Stimulated activated CD4-positive, alpha-beta T cell treated with anti-CD3 and anti-CD28 coated beads, TNF-alpha, amount 100 ng/mL, for 48 hours (primary cell): ENCODE measurements at places on chromosomes 1 and 21.
A peak's percentile ranks its signal among the peaks of the same experiment; 100 is the strongest.

DNA sequence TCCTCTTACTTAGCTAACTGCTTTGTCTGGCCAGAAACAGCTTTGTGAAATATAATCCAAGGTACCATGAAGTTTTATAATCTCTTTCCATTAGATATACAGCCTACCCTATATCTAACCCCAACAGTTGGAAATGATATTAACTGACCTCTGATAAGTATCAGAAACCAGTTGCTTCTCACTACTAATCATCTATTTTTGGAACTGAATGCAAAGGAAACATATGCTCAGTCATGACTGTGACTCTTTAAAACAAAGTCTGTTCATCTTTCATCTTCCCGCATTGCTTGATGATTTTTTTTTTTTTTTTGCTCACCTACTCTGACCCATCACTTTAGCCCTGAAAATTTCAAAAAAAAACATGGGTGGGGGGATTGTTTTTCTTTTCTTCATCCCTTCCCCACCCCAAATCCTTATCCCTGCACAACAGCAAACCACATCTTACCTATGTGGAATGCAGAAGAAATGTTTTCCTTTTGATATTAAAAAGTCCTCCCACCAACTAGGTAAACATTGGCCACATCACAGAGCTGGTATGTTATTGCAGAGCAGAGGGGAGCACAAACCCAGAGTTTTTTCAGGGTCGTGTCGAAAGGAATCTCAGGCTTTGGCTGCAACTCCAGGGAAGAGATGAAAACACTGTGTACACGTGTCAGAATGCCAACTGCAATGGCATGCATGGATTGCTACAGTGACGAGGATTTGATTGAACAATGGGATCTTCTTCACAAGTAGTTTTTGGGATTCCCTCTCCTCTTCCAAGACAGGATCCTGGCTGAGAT, 137.3 kb downstream of the SLC30A10 start:
- DNase-seq = no peak

- no peak for DNase-seq
These were observed 107.4 kb upstream of the KIAA1614 start for GRCh38 chr1:180805316-180805715.

DNA sequence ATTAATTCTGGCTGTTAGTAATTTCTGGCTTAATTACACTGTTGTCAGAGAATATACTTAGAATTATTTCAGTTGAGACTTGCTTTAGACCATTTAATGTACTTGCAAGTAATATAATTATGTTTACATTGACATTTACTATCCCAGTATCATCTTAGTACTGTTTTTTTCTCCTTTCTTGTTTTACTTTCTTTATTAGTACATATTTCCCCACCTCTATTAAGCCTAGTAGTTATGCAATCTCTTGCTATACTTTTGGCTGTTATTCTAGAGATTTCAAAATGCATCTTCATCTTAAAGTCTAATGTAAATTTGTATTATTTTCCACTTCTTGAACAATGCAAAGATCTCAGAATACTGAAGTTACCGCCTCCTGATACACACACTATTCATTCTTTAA, 24.4 kb downstream of the BRWD1 start:
- no peak for DNase-seq

DNA sequence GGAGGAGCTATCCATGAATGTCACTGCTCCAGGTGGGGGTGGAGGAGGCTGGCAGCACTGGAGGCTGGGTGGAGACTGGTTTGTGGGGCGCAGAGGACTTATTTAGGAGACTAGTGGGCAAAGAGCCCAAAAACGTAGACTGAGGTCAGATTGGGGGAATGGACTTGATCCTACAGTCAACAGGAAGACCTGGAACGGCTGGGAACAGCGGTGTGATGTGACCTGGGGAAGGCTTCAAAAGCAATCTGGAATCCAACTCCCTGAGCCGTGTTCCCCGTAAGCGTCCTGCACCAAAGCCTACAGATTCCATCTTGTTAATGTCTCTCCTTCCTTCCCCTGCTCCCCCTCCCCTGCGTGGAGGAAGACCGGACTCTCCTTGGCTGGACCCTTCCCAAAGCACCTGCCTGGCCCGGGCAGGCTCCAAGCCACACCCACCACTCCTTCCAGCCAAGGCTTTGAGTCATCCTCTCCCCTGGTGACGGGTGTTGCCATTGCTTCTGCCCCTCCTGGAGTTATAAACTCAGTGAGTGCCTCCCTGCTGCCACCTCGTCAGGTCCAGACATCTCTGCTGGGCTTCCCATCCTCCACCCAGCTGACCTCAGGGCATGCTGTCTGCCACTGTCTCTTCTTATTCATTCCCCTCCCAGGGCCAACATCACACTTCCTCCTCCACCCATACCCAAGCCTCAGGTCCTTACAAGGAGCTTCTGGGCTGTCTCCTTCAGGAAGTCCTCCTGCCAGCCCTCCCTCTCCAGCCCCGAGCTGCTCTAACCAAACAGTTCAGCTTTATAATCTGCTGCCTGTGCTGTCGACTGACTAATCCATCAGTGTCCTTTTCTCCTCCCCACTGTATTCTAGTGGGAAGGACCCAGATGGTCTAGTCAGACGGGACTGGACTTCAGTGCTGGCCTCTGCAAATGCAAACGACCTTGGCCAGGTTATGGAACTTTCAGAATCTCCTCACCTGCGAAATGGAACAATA, 1.6 kb upstream of the CLSTN1 start:
- DNase-seq = no peak

DNA sequence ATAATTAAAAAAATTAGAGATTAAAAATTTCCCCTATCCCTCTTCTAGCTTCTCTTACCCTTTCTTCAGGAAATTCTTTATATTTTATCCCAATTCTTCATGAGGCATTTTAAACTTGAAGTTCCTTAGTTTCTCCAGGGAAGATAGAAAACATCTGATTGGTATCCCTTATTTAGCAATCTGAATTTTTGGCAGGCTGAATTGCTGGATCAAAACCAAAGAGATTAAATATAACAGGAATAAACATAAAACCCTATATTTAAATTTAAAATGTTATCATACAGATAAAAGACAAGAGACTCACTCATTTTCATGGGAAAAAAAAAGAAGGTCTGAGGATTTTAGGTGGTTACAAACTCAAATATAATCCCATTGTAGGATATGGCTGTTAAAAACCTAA, 204.2 kb downstream of the CHRM3 start:
- DNase-seq = no peak

DNA sequence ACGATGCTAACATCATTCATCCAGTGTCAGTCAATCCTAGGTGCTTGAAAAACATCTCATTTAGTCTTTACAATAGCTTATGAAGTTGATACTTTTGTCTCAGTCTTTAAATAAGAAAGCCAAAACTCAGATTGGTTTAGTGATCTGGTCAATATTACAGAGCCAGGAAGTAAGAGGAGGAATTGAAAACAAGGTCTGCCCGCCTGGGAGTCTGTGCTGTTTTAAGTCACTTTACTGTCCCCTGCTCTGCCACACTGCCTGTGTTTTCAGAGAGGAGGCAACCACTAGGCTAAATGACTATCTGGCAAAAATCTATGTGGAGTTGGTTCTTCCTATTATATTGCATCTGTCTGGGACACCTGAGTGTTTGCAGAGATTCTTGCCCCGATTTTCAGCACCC, 62.3 kb downstream of the ST6GALNAC3 start:
- no peak for DNase-seq

GRCh38 chr1:22236900-22237299, 94.0 kb upstream of the WNT4 start:
- DNase-seq = no peak

- no peak for DNase-seq
These were observed 460.5 kb upstream of the ADGRL2 start for GRCh38 chr1:81340239-81340638.

GRCh38 chr1:175462301-175463017, 269.9 kb upstream of the KIAA0040 start:
- no peak for DNase-seq

GRCh38 chr1:161138431-161138830, 6.0 kb upstream of the DEDD start:
- no peak for DNase-seq

DNA sequence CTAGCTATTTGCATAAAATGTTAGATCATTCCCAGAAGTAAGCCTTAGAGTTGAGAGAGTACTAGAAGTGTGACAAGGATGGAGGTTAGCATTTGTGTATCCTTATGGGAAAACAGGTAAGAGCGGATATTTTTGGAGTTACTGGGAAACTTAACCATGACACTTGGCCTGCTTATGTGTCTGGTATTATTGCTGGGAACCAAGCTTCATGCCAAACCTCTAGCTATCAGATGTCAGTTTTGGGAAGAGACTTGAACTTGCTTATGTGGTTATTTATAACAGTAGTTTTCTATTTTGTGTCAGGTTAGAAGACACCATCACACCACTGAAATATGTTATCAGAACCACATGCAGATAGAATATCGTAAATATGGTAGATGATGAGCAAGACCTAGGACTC, 230.3 kb upstream of the SGIP1 start:
- DNase-seq = no peak

DNA sequence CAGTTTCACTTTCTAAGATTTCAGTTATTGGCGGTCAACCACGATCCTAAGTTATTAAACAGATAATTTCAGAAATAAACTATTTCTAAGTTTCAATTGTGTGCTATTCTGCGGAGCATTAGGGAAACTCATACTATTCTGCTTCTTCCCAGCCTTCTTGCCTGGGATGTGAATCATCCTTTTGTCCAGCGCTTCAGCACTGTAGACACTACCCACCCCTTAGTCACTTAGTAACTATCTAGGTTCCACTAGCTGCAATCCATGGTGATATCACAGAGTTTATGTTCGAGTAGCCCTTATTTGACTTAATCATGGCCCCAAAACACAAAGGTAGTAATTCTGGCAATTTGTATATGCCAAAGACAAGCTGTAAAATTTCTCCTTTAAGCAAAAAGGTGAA, 279.9 kb upstream of the ADAMTS5 start:
- no peak for DNase-seq

- DNase-seq = no peak
These were observed 45.7 kb upstream of the TSPAN2 start for GRCh38 chr1:115134850-115135480.

DNA sequence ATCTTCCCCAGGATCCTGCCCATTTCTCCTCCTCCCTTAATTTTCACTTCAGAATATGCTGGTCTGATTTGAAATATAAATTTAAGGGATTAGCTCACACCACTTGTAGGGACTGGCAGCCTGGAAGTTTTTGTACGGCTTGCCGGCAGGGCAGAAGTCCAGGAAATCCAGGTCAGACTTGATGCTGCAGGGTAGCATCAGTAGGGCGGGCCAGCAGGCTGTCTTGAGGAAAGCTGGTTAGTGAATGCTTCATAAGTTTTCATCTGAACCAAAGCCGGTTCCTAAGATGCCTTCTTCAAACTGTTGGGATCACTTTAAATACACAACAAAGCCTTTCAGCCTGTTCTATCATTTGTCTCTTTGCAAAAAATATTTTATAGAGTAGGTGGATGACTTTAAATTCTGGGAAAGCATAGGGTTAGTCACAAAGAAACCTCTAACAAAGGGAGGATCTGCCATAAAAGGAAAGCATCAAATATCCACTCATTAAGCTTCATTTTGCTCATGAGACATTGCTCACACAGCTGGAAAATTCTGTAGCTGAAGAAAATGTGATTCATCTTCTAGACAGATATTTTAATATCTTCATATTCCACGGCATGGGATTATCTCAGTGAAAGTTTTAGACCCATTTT, 90.7 kb upstream of the GFI1 start:
- DNase-seq = no peak

GRCh38 chr1:39089931-39090521, 63.9 kb downstream of the NDUFS5 start:
- no peak for DNase-seq

- DNase-seq = no peak
These were observed 29.6 kb upstream of the CADM3 start for GRCh38 chr1:159141584-159142390.

DNA sequence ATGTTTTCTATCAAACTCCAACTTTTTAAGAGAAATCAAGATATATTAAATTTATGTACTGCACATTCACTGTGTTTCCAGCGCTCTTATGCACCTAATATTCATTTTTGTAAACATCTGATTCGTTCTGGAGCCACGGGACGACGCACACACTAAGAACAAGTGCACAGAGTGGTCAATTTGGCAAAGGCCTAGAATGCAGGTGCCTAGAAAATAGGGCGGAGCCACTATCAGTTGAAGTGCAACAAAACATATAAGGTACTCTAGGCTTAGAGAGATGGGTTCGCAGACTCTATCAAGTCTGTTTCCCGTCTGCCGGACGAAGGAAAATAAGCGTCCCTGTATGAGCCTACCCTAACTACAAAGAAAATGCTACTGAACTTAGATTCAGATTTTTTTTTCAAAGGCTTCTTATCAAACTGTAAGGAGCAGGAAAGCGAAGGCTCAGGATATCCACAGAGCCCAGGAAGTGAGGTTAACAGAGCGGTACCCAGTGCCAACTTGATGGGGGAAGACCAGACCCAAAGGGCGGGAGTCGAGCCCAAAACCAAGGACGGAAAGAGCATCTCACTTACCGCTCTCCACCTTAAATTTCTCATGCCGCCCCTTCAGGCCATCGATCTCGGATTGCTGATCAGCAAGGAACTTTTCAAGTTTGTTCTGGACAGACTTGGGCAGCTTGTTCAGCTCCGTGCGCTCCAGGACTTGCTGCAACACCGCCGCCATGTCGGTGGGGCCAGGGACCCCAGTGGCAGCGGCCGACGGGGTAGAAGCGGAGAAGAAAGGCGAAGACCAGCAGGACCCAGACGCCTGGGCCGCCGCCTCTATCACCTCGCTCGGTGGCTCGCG, 526 bp downstream of the TPR start:
- DNase-seq = peak; percentile 11

DNA sequence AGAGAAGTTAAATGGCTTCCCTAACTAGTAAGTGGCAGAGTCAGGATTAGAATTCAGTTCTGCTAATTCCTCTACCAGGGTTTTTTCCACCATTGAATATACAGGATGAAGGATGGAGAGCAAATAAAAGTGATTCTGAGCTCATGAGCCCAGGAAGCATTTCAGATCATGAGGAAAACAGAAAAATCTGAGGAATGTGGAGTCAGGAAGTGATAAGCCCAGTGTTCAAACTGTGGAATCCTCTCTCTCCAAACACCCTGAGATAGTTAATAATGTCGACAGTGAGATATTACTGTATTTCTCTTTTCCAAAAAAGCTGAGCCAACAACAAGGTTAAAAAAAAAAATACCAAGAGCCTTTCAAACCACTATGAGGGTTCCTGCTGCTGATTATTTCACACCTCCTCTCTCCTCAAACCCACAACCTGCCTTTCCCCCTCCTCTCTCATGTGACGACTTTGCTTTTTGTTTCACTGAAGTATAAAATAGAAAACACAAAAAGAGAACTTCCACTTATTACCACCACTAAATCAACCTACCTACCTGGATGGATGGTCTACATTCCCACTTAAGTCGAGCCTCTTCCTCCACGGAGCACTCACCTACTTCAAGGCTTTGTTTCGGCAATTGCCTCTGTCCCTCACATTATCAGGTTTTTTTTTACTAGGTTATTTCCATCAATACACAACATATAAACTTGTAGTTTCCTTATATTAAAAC, 8.9 kb downstream of the SLAMF1 start:
- DNase-seq = no peak

DNA sequence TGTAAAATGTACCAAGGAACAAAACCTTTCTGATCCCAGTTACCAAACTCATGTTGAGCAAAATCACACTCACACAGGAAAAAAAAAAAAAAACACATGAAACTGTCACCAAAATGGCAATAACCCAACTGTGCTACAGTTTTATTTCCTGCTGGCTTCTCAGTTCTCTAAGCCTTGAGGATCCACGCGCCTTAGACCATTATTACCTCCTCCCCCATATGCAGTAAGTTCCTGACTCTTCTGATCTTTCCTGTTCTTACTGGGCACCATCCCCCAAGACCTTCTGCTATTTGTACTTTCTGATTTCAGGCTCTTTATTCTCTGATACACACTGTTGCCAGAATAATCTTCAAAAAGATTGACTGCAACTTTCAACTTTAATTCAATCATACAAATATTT, 79.6 kb downstream of the SLC45A1 start:
- DNase-seq = no peak
